ENCODE measurements at places on chromosomes 2 and 18. TPM values are rescaled to one million over a fixed set of nuclear protein-coding genes. Genes with fewer than 3 reads are reported as not detected.

DNA sequence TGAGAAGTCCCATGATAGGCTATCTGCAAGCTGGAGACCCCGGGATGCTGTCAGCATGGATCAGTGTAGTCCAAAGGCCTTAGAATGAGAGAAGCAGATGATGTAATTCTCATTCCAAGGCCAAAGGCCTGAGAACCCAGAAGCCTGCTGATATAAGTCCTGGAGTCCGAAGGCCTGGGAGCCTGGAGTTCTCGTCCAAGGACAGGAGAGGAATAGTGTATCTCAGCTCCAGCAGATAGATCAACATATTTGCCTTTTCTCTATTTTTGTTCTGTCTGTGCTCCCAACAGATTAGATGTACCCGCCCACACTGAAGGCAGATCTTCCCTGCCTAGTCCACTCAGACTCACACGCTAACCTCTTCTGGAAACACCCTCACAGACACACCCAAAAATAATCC, 454.9 kb upstream of the CHAC2 start:
- no peak for DNase-seq

DNA sequence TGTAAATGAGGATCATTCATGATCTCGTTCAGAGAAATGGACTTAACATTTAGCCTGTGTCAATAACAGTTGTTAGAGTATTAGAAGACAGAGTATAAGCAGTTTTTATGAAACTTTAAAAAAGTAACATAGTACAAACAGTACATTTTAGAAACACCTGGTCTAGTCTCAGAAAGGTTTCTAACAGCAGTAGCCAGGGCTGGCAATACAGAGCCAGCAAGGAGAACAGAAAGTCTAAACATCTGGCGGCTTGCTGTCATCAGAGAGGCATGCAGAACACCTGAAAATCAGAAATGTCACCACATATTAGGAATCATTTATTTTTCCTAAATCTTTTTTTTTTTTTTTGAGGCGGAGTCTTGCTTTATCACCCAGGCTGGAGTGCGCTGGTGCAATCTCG, 50.1 kb downstream of the RPL31 start:
- no peak for DNase-seq

DNA sequence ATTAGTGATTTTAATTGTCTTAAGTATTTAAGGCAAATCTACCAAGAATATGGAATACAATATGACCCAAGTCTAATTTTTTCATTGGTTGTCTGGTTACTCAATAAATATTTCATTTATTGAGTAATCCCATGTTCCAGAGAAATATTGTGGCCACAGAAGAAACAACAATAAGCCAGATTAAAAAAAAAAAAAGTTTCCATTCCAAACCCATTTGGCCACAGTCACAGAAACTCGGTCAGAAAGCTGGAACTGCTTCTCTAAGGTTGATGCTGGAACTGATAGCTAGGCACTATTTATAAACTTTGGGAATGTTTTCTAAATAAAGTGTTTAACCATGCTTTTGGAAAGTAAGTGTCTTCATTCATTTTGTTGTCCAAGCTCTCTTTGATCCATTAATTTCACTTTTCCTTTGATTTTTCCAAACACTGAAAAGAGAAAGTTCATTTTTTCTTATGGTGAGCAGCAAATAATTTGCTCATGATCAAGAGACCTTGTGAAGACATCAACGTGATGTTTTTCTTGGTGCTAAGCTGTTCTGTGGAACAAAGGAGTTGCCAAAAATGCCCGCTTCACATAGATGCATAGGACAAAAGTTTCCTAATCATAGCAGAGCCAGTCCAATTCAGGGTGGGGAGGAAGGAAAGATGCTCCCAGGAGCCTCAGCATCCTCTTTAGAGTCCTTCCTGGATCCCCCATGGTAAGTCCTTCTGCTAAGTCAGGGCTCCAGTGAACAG, 72.1 kb upstream of the CCBE1 start:
- DNase-seq = no peak

GRCh38 chr2:150325656-150326314, 161.7 kb downstream of the RND3 start:
- DNase-seq = no peak

GRCh38 chr2:33425586-33426031, 50.8 kb upstream of the RASGRP3 start:
- DNase-seq = no peak

GRCh38 chr2:164911832-164912231, 43.5 kb downstream of the SLC38A11 start:
- DNase-seq = no peak

DNA sequence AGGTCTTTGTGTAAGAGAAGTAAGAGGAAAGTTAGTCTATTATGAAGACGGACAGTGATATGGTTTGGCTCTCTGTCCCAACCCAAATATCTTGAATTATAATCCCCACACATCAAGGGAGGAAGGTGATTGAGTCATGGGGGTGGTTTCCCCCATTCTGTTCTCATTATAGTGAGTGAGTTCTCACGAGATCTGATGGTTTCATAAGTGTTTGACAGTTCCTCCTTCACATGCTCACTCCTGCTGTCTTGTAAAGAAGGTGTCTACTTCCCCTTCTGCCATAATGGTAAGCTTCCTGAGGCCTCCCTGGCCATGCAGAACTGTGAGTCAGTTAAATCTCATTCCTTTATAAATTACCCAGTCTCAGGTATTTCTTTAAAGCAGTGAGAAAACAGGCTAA, 67.6 kb downstream of the NEURL3 start:
- no peak for DNase-seq

DNA sequence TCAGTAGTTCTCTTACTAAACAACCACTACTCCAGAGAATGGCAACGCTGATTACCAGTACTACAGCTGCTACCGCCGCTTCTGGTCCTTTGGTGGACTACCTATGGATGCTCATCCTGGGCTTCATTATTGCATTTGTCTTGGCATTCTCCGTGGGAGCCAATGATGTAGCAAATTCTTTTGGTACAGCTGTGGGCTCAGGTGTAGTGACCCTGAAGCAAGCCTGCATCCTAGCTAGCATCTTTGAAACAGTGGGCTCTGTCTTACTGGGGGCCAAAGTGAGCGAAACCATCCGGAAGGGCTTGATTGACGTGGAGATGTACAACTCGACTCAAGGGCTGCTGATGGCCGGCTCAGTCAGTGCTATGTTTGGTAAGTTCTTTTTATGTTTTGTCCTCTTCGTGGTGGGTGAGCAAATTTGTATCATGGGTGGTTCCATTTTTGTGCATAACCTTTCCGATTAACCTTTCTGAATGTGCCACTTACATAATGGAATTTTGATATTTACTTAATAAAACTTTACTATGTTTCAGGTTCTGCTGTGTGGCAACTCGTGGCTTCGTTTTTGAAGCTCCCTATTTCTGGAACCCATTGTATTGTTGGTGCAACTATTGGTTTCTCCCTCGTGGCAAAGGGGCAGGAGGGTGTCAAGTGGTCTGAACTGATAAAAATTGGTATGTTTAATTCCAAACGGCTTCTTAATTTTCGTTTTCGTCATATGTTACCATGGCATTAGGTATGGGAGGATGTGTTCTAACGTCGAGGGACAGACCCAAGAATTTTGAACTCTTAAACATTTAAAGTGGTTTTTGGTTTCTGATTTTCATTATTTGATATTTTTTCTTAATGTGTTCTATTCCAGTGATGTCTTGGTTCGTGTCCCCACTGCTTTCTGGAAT, 1.3 kb downstream of the SLC20A1 start:
- DNase-seq = no peak

GRCh38 chr18:50707855-50708469, 111.9 kb downstream of the MRO start:
- no peak for DNase-seq

DNA sequence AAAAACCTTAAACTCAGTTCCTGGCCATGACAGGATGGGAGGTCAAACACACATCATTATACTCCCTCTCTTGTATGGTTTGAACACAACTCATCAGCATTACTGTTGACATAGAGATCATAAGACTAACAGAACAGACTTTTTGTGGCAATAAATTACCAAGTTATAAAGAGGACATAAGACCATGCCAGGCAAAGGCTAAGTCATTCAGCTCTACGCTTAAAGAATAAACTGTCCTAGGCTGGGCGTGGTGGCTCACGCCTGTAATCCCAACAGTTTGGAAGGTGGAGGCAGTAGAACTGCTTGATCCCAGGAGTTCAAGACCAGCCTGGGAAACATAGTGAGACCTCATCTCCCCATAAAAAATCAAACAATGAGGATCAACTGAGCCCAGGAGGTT, 16.4 kb downstream of the NLRC4 start:
- no peak for DNase-seq

GRCh38 chr18:32468147-32468845, 2.4 kb downstream of the GAREM1 start:
- no peak for DNase-seq

- no peak for DNase-seq
These were observed 77.5 kb downstream of the FAM168B start for GRCh38 chr2:131015764-131016163.

- DNase-seq = no peak
These were observed 249.7 kb downstream of the IKZF2 start for GRCh38 chr2:212901604-212902275.

GRCh38 chr2:1140389-1141003, 189.8 kb downstream of the SNTG2 start:
- no peak for DNase-seq

DNA sequence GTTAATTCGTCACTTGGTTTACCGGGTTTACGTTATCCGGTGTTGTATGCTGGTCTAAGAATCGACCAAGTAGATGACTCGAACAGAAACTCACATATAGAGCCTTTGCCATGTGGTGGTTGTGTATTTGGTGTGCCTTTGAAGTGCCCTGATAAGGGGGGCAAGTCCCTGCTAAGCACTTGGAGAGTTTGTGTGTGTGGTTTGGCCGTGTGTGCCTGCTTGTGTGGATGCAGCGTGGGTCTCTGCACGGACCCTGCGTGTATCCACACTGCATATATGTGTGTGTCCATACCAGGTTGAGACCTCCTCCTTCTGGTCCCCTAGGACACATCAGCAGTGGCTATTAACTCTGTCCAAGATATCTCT, 2.4 kb upstream of the CELF4 start:
- DNase-seq = no peak

GRCh38 chr2:56077359-56077915, 106.4 kb upstream of the CCDC85A start:
- DNase-seq = peak; percentile 16

- DNase-seq = no peak
These were observed 240.2 kb downstream of the ANAPC1 start for GRCh38 chr2:111643759-111644158.

DNA sequence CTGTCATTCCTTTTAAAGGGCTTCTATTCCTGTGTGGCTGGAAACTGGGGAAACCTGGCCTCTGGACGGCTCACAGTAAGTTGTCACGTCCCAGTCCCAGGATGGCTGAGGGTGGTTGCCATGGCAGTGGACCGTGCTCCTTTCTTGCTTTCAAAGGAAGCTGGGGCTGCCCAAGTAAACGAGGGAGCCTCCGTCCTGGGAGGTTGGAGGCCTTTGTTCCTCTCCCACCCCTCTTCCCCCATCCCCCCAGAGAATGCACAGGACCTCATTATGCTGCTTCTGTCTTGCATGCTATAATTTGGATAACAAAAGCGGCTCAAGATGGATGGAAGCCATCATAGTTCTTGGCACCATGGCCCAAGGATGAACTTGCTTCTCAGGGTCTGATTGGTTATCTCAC, 325.5 kb upstream of the HS6ST1 start:
- no peak for DNase-seq

- DNase-seq = no peak
These were observed 92.8 kb downstream of the COLEC12 start for GRCh38 chr18:407626-408224.

DNA sequence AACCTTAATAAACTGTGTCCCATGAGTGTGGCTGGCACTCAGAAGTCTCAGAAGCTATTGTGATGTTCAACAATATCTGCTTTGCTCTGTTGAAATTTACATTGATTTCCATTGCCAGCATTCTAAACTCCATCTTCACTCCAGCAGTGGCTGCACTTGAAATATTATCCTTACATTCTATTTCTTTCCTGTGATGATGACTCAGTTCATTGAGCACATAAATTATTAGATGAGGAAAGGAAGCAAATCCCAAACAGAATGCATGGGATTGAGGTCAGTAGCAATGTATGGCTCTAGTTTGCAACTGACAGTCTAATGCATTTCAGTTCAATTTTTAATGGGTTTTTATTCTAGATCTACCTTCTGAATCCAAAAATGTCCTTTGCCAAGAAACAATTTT, 92.4 kb upstream of the TTN start:
- DNase-seq = no peak

DNA sequence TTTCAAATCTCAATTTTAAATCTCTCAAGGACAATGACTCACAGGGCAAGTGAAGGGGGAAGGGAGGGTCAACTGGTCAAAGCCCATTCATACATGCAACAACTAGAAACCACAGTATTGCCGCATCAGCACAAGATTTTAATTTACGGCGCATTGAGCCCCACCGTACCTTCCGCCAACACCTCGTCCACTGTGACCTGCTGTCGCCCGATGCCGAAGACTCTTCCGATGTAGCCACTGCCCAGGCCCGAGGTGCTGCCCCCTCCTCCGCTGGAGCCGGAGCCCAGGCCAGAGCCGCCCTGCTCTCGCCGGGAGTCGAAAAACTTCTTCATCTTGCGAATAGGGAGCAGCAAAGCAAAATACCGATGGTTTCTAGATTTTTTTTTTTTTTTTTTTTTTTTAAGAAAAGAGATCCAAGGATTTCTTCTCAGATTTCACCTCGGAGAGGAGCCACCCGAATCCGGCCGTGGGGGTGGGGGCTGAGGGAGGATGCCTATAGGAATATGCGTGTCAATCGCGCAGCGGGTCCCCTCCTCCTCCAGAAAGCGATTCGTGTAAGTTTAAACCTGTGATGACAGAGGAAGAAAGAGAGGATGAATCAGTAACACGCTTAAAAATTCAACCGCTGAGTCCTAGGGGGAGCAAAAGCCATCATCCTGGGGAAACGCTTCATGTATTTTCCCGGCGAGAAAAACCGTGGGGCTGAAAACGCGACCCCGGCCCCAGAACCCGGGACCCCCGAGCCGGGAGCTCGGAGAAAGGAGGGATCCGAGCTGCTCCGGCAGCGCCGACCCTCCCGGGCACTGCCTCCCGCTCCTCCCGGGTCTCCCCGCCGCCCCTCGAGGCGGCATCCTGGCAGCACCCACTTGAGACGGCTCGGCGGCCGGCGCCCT, 584 bp downstream of the AAK1 start:
- DNase-seq = no peak

- DNase-seq = no peak
These were observed 4.0 kb downstream of the BAZ2B start for GRCh38 chr2:159612255-159612901.

The FAM237A gene
- not detected for polyA plus RNA-seq

The CROCC2 gene
- not detected for polyA plus RNA-seq

The HAAO gene
- 39.8 TPM for polyA plus RNA-seq

The DES gene
- polyA plus RNA-seq = 5.9 TPM

The KATNAL2 gene
- 9.6 TPM for polyA plus RNA-seq

The PROKR1 gene
- polyA plus RNA-seq = 0.21 TPM

The HK2 gene
- polyA plus RNA-seq = 12.5 TPM

The UGT1A3 gene
- not detected for polyA plus RNA-seq

The ANKAR gene
- 6.6 TPM for polyA plus RNA-seq

The GALNT3 gene
- 26.7 TPM for polyA plus RNA-seq

The HOXD10 gene
- 178 TPM for polyA plus RNA-seq

The RAPGEF4 gene
- 7.9 TPM for polyA plus RNA-seq

The SDC1 gene
- 23.2 TPM for polyA plus RNA-seq

The ACKR3 gene
- 60.8 TPM for polyA plus RNA-seq

The PTH2R gene
- polyA plus RNA-seq = 40.0 TPM

The ITGAV gene
- 70.9 TPM for polyA plus RNA-seq

The HOXD4 gene
- 42.1 TPM for polyA plus RNA-seq
